ENCODE measurements at places on chromosomes 5 and 9. TPM values are rescaled to one million over a fixed set of nuclear protein-coding genes. Genes with fewer than 3 reads are reported as not detected.

The ABCA1 gene
- total RNA-seq = 1.4 TPM

The ARL10 gene
- total RNA-seq = 10.5 TPM

The CEL gene
- 2.3 TPM for total RNA-seq

The SLC34A1 gene
- total RNA-seq = 2.1 TPM

The PDE6A gene
- not detected for total RNA-seq

The IRGM gene
- total RNA-seq = 4.6 TPM

The CYLC2 gene
- not detected for total RNA-seq

The C1QTNF2 gene
- total RNA-seq = not detected

The GPR21 gene
- total RNA-seq = 0.40 TPM

The FSD1L gene
- 4.9 TPM for total RNA-seq

The ARL14EPL gene
- total RNA-seq = not detected

The FAXDC2 gene
- not detected for total RNA-seq

The ZNF462 gene
- 0.67 TPM for total RNA-seq

The IFNA7 gene
- not detected for total RNA-seq

The ZFP2 gene
- total RNA-seq = 0.77 TPM

The POU5F2 gene
- 1.3 TPM for total RNA-seq

The GOLGA1 gene
- total RNA-seq = 26.8 TPM

The TLX3 gene
- total RNA-seq = not detected

The CARD6 gene
- 3.5 TPM for total RNA-seq

The TRPM3 gene
- not detected for total RNA-seq

The SMARCA2 gene
- 293 TPM for total RNA-seq

The FGF18 gene
- total RNA-seq = 0.25 TPM

The LRRC19 gene
- not detected for total RNA-seq

The CXCL14 gene
- not detected for total RNA-seq

The PTGES2 gene
- total RNA-seq = 51.8 TPM

The IL3 gene
- not detected for total RNA-seq

The TRPM6 gene
- total RNA-seq = not detected

The MAT2B gene
- 101 TPM for total RNA-seq

The GFI1B gene
- total RNA-seq = not detected

The POLR1E gene
- total RNA-seq = 36.5 TPM

The SLC6A18 gene
- total RNA-seq = not detected

The FGF1 gene
- total RNA-seq = not detected

The MACIR gene
- total RNA-seq = 5.6 TPM

The SNAPC4 gene
- total RNA-seq = 9.9 TPM

The COL5A1 gene
- total RNA-seq = 0.86 TPM

The COX7C gene
- total RNA-seq = 446 TPM

The NEUROG1 gene
- not detected for total RNA-seq

The HAND1 gene
- not detected for total RNA-seq

Data from activated naive CD8-positive, alpha-beta T cell treated with anti-CD3 and anti-CD28 coated beads, Interleukin-2, amount 10 ng/mL, durations not matched to agents 7 days and 5 days (primary cell).